ENCODE measurements at places on chromosomes 5 and 9.

DNA sequence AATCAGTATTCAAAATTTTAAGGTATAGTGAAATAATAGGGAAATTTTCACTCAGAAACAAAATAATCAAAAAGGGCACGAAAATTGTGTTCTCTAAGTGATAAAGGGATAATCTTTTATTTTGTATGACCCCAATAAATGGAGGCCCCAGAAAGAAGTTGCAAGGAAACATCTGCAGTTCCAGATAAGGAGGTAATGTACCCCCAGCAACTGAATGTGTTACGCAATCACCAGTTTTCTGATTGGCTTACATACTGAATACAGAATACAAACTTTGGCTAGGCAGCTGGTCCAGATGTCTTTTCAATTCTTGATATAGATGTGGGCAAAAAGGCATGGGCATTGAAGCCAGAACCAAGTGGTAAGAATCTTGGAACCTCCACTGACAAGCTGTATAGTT is 1.7 kb upstream of the TOPORS start:
- H3K36me3 ChIP-seq = peaks cover 13% of the 10 kb centered on the region
- peaks cover 21% of the 10 kb centered on the region for H3K4me1 ChIP-seq
- H3K27ac ChIP-seq = no peak overlapping the region
- DNase-seq = no peak

GRCh38 chr5:135986891-135987401 is 32.2 kb upstream of the LECT2 start:
- no peak overlapping the region for H3K4me3 ChIP-seq
- H3K36me3 ChIP-seq = no peaks in the 10 kb centered on the region
- DNase-seq = no peak
- H3K27me3 ChIP-seq = no peaks in the 10 kb centered on the region
- no peaks in the 10 kb centered on the region for H3K4me1 ChIP-seq

DNA sequence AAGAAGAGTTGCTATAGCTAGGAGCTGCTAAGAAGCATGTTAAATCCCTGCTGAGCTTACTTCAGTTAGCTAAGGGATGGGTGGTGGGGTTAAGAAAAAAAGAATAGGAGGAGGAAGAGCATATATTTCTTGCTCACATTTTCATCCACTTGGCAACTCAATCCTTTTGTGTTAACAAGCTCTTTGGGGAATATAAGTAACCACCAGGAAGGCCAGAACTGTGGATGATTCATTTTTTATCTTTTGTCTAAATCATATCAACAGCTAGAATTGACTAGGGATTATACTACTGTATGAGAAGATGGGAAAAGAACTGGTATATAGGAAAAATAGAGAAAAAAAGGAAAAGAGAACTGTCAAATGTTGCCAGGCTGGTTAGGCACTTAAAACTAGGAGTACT is 555.3 kb upstream of the ARRDC3 start:
- H3K4me1 ChIP-seq = no peaks in the 10 kb centered on the region
- DNase-seq = no peak
- no peaks in the 10 kb centered on the region for H3K36me3 ChIP-seq
- H3K4me3 ChIP-seq = no peak overlapping the region
- no peak overlapping the region for H3K27ac ChIP-seq

GRCh38 chr5:66680221-66680620 is 84.0 kb downstream of the MAST4 start:
- no peaks in the 10 kb centered on the region for H3K4me1 ChIP-seq
- peaks cover 9% of the 10 kb centered on the region for H3K27me3 ChIP-seq
- no peak for DNase-seq
- H3K4me3 ChIP-seq = no peak overlapping the region

DNA sequence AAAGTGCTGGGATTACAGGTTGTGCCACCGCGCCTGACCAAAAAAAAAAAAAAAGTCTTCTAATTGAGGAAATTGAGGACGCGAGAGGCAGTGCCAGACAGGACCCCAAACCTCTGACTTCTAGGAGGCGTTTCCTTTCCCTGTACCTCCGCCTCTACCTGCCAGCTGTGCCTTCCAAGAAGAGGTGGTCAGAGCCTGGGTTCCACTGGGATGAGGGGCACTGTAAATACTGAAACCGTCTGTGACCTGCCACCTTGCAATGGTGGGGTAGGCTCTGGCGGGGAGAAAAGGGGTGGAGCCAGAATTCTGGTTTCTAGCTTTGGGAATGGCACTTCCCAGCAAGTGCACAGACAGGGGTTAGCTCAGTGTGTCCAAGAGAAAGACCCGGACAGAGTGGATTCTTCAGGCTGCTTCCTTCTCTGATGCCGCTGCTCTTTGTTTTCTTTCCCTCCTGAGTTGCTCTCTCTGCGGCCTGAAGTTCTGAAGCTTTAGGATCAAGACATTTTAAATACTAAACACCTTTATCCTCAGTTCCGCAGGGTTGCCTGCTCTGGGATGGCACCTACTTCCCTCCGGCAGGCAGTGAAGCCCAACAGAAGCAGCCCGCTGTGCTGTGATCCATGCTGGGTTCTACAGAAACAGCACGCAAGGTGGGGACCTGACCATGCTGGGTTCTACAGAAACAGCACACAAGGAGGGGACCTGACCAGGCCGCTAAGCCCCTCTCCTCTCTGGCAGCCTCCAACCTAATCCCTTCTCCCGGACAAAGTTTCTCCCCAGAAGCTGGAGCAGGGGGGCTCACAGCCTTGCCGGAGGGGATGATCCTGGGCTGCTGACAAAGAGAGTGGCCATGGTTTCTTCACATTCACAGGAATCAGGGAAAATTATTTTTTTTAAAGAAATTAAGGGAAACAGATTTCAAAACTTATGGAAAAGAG is 65.2 kb downstream of the OTULIN start:
- H3K27ac ChIP-seq = no peak overlapping the region
- no peak for DNase-seq
- peaks cover 19% of the 10 kb centered on the region for H3K36me3 ChIP-seq
- peaks cover 2% of the 10 kb centered on the region for H3K4me1 ChIP-seq
- H3K27me3 ChIP-seq = no peaks in the 10 kb centered on the region
- H3K4me3 ChIP-seq = no peak overlapping the region

GRCh38 chr5:130642461-130642860 is 522.6 kb downstream of the HINT1 start:
- no peaks in the 10 kb centered on the region for H3K27me3 ChIP-seq
- H3K4me1 ChIP-seq = no peaks in the 10 kb centered on the region
- no peak for DNase-seq
- H3K27ac ChIP-seq = no peak overlapping the region
- no peaks in the 10 kb centered on the region for H3K36me3 ChIP-seq

GRCh38 chr5:55205001-55205400 is 22.1 kb downstream of the MCIDAS start:
- H3K27ac ChIP-seq = no peak overlapping the region
- H3K4me1 ChIP-seq = peaks cover 6% of the 10 kb centered on the region
- no peak overlapping the region for H3K4me3 ChIP-seq
- peaks cover 56% of the 10 kb centered on the region for H3K27me3 ChIP-seq

DNA sequence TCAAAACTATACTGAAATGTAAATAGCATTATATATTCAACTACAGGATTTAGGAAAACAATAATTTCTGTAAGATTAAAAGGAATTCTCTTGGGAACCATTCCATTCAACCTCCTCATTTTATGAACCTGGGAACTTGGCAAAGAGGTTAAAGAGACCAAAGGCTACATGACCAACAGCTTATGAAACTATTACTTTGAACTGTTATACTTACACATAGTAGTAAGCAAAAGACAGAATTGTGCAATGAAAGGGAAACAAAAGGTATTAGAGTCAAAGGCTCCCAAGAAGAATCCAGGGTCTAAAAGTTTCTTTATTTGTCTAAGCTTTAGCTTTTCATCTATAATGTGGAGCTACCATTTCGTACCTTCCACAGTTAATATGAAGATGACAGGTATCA is 7.2 kb downstream of the C9orf72 start:
- no peak overlapping the region for H3K27ac ChIP-seq
- H3K36me3 ChIP-seq = peaks cover 22% of the 10 kb centered on the region
- no peak for DNase-seq
- H3K4me1 ChIP-seq = peaks cover 17% of the 10 kb centered on the region
- no peak overlapping the region for H3K4me3 ChIP-seq
- H3K27me3 ChIP-seq = no peaks in the 10 kb centered on the region

- H3K4me1 ChIP-seq = peaks cover 2% of the 10 kb centered on the region
- no peak overlapping the region for H3K27ac ChIP-seq
- H3K27me3 ChIP-seq = peaks cover 53% of the 10 kb centered on the region
- peak overlapping the region; percentile 4 for H3K4me3 ChIP-seq
Measured at GRCh38 chr9:93185266-93186214, 1.6 kb downstream of the WNK2 start.

GRCh38 chr9:134860510-134860909 is 20.1 kb upstream of the FCN2 start:
- peaks cover 2% of the 10 kb centered on the region for H3K27me3 ChIP-seq
- no peaks in the 10 kb centered on the region for H3K36me3 ChIP-seq
- no peak for DNase-seq
- H3K27ac ChIP-seq = no peak overlapping the region

Measured in T-helper 2 cell treated with Interferon-gamma antibody and Interleukin-4, amounts not matched to agents 5 μg/mL and 100 μg/mL, for 36 hours (primary cell).